ENCODE measurements at places on chromosomes 5 and 9.

GRCh38 chr5:160293901-160294561, 18.3 kb downstream of the CCNJL start:
- no peak for DNase-seq

DNA sequence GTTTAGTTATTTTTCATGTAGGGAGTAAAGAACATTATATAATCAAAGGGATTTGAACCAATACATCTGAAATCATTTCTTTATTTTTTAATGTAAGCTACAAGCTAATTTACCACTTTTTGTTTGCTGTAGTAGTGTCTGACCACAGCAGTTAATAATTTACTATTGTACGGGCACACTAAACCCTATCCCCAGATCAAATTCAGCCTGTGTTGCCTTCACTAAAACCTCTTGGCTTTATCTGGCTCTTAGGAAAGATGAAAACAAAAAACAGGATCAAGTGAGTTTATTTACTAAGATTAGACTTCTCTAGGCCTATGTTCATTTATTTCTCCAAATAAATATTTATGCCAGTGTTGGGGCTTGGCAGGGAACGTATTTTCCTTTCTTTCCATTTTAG, 384.1 kb downstream of the EBF1 start:
- no peak for DNase-seq

- DNase-seq, result no peak
Measured at GRCh38 chr9:97362777-97363545, 48.9 kb upstream of the TDRD7 start.

DNA sequence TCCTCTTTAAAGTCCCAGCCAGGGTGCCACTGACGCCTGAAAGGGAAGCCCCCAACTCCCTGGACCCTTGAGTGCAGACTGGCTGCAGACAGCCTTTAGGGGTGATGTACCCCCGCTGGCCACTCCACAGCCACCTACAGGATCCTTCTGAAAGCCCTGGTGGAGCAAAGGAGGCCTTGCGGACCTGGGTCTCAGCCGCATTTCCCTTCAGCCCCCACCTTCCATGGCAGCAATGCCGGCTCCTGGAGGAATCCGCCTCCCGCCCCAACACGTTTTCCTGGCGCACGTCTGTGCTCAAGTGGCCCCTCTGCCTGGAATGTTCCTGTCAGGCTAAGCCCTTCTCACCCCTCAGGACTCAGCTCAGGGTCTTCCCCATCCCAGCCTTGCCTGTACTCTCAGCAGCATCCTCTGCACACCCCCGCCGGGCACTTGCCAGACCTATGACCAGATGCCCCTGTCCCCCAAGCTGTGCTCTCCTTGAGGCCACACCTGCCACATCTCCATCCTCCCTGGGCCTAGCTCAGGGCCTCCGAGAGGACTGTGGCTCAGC, 134.1 kb upstream of the RAPGEF1 start:
- DNase-seq, result no peak

- peak; percentile 64 for DNase-seq
Measured at GRCh38 chr5:72598401-72599064, 91.3 kb upstream of the ZNF366 start.

DNA sequence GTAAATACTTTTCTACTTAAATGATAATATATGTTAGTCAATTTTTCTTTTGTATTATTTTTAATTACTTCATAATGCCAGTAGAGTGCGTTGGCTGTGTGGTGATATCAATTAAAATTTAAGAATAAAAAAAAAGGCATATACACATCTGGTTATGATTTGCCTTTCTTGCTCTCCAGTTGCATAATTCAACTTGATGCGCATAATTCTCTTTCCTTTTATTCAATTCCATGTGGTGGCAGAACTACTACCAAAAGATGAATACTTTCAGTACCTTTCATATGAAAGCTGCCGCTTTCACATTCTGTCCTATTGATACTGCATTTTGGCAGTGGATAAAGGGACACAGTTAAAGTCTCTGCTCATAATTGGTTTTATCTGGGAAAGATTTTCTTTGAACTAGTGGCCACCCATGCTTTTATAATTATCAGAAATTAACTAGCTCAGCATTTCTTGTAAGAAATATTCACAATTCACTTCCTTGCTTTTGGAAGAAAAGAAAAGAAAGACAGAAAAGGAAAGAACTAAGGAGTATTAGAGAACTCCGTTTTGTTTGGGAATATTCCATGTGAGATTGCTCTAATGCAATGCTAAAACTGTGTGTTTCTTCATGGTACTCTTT, 12.3 kb upstream of the ADGRV1 start:
- no peak for DNase-seq

Data from muscle of back (tissue), 13 donors.